ENCODE measurements at places on chromosomes 5 and 9.

DNA sequence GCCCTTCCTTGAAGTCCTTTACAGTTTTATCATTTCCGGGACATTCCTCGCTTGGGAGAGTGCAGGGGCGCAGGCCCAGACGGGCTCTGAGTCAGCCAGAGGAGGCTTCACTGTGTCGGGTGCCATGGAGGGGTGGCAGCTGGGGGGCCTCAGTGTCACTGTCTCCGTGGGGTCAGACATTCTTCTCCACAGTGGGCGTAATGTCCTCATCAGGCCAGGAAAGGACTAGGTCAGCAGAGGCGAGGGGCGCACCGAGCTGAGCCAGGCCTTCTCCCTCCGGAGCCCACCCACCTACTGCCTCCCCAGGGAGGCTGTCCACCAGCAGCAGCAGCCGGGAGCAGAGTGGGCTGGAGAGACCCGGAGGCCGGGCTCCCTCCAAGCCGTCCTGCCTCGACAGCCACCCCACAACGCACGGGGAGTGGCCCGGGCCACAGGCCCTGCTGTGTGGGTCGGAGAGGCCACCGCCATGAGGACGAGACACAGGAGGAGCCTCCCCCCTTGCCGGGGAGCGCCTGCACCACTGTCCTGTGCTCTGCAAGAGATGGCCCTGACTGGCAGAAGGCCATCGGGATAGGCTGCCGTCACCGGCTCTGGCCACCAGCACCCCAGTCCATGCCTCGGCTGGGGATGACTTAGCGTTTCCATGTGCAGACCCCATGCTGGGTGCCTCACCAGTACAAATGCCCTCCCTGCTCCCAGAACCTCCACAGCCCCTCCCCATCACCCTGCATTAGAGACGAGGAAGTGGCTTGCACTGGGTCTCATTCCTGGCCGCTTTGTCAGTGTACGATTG is 26.5 kb downstream of the SARDH start:
- peak; percentile 13 for DNase-seq

DNA sequence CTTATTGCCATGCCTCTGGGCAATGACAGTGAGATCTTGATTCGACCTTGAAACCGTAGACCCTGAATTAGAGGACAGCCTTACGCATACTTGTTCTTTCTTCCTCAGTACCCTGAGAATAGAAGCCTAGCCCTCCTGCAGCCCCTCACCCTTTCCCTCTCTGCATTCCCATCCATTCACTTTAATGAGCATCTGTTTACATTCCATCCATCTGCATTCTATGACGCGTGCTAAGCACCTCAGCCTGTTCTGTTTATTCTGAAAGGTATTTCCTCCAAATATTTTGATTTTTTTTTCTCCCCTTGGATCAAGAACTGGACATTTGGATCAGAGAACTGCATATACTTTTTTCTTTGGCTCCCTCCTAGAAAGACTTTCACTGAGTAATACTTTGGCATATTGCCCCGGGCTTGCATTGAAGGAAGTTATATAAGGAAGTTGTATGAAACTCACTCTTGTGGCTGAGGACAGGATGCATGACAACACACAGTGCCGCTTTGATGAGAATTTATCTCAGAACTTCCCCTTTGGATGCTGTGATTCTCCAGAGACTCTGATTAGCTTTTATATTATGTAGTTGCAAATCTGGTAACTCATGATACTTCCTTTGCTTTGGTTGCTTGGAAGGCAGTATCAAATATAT is 15.7 kb downstream of the TMEM8B start:
- peak; percentile 90 for DNase-seq

- no peak for DNase-seq
These were observed 129.6 kb upstream of the NMUR2 start for GRCh38 chr5:152534641-152535040.

DNA sequence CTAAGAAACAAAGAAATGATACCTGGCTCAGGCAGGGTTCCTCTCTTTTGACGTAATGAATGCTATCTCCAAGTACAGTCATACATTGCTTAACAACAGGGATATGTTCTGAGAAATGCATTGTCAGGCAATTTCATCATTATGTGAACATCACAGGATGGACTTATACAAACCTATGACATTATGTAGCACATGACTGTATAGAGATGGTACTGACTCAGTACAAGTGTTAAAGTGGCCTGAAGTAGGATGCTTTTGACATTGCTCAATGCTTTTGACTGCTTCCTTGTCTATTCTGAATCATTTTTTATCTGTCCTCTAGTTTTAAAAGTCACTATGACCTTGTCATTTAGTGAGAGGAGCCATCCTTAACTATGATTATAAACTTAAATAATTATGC is 147.6 kb downstream of the NR2F1-AS1 start:
- peak; percentile 52 for DNase-seq

- no peak for DNase-seq
These were observed 5.9 kb downstream of the FAM78A start for GRCh38 chr9:131270171-131271015.

DNA sequence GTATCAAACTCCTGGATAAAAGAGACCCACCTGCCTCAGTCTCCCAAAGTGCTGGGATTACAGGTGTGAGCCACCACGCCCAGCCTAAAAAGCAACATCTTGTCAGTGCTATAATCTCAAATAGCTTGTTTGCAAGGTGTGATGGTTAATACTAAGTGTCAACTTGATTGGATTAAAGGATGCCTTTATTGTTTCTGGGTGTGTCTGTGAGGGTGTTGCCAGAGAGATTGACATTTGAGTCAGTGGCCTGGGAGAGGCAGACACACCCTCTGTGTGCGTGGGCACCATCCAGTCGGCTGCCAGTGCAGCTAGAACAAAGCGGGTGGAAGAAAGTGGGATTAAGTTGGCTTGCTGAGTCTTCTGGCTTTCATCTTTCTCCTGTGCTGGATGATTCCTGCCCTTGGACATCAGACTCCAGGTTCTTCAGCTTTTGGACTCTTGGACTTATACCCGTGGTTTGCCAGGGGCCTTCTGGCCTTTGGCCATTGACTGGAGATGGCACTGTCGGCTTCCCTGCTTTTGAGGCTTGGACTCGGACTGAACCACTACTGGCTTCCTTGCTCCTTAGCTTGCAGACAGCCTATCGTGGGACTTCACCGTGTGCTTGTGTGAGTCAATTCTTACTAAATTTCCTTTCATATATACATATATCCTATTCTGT is 28.1 kb downstream of the TARS1 start:
- no peak for DNase-seq

- no peak for DNase-seq
These were observed 450.4 kb upstream of the CHD1 start for GRCh38 chr5:99379187-99379586.

GRCh38 chr5:82100303-82101077 is 128.7 kb downstream of the ATG10 start:
- no peak for DNase-seq

- no peak for DNase-seq
These were observed 200.0 kb upstream of the IER5L start for GRCh38 chr9:129377931-129378661.

DNA sequence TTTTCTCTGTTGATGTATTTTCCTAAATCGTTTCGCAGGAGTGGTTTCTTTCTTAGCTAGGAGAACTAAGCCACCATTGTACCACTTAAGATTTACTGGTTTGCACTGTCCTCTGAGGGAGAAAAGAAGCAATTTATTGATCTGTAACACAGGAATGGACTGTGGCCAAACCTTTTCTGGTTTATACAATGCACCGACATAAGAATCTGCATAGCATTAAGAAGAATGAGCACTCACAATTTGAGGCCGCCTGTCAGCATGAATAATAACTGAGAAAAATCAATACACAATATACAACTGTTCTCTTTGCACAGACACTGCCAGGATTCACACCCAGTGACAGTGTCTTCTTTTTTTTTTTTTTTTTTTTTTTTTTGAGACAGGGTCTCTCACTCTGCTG is 168.6 kb upstream of the DMRT1 start:
- no peak for DNase-seq

DNA sequence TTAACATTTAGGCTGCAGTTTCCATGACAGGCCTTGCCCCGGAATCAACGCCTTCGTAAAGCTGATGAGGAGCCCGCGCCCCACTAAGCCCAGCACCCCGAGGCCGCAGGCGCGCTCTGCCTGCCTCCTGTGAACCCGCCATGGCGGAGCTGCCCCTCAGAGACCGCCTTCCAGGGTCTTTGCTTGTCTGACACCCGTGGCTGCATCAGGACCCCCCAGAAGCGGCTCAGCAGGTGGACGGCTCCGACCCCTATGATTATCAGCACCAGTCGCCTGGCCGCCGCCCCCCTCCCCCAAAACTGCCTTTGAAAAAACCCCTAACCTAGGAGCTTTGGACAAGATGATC is 507 bp upstream of the DPH7 start:
- no peak for DNase-seq

GRCh38 chr5:111792471-111793058 is 35.6 kb upstream of the NREP start:
- DNase-seq: peak; percentile 79

DNA sequence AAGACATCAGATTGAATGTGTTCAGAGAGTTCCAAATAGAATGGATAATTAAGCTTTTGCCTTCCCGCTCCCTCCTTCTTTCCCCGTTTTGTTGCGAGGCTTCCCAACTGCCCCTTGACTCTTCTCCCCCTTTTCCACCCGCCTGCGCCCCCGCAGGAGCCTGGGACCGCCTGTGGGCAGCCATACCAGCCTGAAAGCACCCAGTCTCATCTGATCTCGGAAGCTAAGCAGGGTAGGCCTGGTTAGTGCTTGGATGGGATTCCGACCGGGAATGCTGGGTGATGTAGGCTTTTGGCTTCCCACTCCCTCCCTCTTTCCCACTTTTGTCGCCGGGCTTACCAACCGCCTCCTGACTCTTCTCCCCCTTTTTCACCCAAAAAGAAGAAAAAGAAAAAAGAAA is 6.8 kb upstream of the HSD17B4 start:
- no peak for DNase-seq

GRCh38 chr5:32283539-32284377 is 29.0 kb downstream of the MTMR12 start:
- DNase-seq: peak; percentile 24

GRCh38 chr9:115362640-115363039 is 244.7 kb upstream of the TNC start:
- no peak for DNase-seq

All from AG10803 (cell line).